Motor neuron (in vitro differentiated cells): ENCODE measurements at places on chromosomes 16 and 17.

DNA sequence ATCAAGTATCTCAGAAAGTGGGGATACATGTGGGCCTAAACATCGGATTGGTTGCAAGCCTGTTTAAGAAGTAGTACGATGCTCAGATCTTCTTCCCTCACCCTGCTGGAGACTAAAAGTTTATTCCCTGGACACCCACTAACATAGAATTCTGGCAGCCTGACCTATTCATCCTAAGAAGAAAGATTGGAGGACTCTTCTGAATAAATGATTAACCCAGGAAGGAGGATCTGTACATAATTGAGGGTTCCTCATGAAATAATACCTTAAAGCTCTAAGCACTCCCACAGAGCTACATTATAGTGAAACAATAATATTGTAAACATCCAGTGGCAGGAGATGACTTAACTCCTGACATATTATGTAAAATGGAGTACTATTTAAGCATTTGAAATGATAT, 111.7 kb downstream of the NLK start:
- ATAC-seq, result no peak

DNA sequence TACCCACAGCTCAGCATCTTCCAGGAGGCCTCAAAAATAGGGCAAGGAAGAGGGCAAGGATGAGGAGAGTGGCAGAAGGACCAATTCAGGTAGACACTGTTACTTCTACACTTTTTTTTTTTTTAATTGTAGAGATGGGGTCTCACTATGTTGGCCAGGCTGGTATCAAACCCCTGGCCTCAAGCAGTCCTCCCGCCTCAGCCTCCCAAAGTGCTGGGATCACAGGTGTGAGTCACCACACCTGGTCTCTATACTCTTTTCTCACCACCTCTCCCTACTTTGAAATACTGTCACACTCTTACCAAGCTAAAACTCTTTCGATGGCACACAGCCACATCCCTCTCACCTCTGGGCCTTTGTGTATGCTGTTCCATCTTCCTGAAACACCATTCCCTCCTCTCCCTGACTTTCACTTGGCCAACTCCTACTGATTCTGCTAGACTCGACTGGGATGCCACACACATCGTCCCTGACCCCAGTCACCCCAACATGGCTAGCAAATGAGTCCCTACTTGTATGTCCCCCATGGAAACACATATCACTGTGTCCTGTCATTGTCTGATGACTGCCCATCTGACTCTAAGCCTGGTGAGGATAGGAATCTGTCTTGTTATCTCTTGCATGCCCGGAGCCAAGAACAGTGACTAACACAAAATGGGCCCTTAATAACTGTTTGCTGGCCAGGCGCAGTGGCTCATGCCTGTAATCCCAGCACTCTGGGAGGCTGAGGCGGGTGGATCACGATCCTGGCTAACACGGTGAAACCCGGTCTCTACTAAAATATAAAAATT, 7.2 kb upstream of the SLC43A2 start:
- no peak for ATAC-seq

- peak; percentile 66 for ATAC-seq
These were observed 23.0 kb downstream of the RARA start for GRCh38 chr17:40331743-40332641.

DNA sequence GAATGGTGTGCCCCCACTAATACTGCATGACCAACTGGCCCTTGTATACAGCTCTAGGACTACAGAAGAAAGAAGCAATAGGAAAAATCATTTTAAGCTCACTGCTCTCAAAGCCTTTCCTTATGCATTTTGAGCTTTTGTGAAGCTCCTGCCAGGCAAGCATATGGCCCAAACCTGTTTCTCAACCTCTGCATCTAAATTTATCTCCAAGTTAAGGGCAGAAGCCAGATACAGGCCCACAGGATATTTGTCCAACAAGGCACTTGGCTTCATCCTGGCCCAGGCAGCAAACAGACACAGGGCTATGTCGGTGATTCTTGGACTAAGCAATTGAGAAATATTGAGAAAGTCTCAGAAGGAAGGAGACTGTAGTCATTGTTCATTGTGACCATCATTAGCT, 43.9 kb downstream of the CCT6B start:
- ATAC-seq, result no peak

DNA sequence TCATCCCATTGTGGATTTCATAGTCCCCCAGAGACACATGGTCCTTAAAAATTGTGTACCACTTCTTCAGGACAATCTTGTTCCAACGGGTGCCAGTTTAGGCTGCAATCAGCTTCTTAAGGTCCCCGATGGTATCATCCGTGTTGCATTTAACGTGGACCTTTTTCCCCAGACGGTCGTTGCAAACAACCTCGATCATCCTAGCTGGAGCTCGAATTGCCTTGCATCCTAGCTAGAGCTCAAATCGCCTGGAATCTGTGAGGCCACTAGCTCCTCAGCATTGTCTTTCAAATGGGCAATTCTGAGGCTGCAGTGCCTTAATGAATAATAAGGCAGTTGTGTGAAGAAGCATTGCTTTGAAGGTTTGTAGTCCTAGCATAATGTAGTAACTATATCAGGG, 37.7 kb upstream of the RHBDL3 start:
- ATAC-seq, result no peak

DNA sequence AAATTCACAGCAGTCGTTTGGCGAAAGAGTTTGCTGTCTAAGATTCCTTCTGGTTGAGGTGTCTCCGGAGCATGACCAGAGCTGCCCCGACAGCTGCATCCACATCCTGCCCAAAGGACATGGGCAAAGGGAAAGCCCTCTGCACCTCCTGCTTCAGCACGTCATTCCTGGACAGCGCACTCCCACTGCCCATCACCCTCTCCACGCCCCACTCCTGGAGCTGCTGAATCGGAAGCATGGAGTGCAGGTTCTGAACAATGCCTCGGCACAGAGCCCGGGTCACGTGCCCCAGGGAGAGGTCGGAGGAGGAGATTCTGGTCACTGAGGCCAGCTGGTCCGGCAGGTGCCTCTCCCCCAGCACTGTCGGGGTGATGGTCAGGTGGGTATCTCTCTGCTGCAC, 1.3 kb upstream of the TRPV1 start:
- ATAC-seq, result no peak

DNA sequence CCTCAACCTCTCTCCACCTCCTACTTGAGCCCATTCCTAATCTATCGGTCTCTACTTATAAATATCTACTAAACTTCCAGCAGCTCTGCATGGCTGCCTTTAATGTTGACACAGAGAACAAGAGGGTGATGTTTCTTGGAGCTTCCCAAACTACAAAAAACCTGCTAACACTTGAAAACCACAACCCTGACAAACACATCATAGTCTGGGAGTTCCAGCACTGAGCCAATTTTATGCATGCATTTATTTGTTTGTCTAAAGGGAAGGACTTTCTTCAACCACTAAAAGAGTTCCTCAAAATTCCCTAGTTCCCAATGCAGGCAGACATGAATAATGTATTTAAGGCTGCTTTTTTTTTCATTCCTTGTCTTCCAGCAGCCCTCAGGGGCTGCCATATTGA, 331.8 kb upstream of the XYLT1 start:
- ATAC-seq, result no peak

DNA sequence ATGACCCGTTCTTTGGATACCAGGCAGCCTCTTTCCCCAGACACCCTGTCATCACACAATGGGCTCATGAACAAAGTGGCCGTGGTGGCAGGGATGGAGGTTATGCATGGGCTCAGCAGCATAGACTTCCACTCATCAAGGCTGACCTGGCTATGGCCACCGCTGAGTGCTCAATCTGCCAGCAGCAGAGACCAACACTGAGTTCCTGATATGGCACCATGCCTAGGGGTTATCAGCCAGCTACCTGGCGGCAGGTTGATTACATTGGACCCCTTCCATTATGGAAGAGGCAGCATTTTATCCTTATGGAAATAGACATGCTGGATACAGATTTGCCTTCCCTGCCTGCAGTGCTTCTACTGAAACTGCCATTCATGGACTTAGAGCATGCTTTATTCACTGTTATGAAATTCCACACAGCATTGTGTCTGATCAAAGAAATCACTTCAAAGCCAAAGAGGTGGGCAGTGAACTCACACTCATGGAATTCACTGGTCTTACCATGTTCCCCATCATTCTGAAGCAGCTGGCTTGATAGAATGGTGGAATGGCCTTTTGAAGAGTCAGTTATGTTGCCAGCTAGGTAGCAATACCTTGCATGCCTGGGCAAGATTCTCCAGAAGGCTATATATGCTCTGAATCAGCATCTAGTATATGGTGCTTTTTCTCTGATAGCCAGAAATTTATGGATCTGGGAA, 160.6 kb downstream of the PRKCB start:
- ATAC-seq, result no peak

- ATAC-seq, result no peak
These were observed 11.5 kb downstream of the DYNLRB2 start for GRCh38 chr16:80552277-80552676.

GRCh38 chr17:80296221-80296620, 35.6 kb downstream of the RNF213 start:
- no peak for ATAC-seq

GRCh38 chr17:55067697-55068439, 99.3 kb downstream of the STXBP4 start:
- ATAC-seq, result no peak

- no peak for ATAC-seq
These were observed 17.8 kb downstream of the PLLP start for GRCh38 chr16:57266531-57267260.

DNA sequence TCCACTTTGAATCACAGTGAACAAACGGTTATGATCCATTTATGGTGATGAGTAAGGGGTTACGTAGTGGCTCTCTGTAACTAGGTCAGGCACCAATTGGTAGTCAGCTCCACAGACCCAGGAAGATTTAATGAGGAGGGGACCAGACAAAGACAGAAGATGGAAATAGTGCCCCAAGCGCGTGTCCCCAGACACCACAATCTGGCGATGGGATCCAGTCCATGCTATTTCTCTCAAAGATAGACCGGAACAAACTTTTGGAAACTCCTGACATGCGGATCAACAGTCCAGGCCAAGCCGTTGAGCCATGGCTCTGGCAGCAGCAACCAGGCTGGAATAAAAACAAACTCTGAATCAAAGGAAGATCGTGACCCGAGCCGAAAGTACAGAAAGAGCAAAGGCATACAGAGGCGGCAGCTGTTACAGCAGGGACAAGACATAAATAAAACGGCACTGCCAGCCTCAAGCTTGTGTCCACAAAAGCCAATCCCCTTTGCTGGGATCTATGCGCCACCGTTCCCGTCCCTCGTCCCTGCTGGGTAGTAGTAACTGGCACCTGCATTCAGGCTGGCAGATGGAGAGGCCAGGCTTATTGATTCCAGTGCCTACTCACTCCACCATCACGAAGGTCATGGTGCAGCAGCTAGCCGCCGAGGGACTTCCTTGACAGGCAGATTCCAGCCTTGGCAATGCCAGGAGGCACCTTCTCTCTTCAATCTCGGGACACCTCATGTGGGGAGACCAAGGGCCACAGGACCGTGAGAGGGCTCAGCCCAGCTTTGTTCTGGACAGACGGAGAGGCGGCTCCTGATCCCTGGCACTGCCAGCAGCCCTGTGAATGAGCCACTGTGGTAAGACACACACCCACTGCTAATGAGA, 50.2 kb downstream of the CDH11 start:
- ATAC-seq, result no peak

DNA sequence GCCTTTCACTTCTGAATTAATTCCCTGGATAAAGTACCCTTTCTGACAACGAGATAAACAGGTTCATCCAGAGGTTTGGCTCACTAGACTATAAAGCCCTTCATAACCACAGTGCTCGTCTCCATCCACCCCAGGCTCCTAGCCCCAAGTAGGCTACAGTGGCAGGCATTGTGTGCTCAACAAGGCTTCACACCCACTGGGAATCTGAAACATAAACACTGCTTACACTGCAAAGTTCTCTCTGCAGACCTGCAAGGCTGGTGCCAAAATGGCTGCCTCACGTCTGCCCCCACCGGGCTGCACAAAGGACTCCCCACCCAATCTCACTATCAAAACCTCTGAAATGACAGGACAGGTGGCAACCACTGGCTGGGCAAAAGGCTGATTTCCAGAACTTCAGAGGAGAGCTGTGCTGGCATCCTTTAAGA, 5.1 kb upstream of the HLF start:
- ATAC-seq, result no peak

- ATAC-seq, result no peak
These were observed 56.8 kb downstream of the HLF start for GRCh38 chr17:55321427-55322060.

DNA sequence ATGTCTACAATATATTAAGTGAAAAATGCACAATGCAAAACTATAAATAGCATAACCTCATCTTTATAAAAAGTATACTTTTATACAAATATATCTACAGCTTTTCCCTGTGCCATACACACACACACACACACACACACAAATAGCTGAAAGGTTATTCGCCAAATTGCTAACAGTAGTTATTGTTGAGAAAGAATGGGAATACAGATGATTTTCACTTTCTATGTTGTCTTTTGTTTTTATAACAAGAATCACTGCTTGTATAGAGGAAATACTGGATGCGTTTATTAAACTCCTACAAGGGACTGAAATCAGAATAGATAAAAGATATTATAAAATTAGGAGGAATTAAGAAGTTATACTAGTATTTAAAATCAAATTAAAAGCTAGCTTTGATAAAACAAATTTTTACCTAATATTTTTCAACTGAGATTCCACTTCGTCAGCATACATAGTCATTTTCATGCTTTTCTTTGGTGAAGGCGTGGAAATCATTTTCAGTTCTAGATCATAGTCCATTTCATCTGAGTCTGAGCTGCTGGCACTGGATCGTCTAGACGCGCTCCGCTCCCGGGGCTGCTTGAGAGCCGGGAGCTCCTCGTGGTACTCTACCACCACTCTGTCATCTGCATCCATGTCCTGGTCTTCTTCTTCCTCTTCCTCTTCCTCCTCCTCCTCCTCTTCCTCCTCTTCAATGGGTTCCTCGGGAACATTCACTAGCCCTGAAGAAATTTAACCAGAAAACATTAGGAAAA, 17.0 kb upstream of the ITGAE start:
- ATAC-seq, result no peak

GRCh38 chr17:49316889-49317675, 45.0 kb downstream of the ZNF652 start:
- ATAC-seq, result no peak

DNA sequence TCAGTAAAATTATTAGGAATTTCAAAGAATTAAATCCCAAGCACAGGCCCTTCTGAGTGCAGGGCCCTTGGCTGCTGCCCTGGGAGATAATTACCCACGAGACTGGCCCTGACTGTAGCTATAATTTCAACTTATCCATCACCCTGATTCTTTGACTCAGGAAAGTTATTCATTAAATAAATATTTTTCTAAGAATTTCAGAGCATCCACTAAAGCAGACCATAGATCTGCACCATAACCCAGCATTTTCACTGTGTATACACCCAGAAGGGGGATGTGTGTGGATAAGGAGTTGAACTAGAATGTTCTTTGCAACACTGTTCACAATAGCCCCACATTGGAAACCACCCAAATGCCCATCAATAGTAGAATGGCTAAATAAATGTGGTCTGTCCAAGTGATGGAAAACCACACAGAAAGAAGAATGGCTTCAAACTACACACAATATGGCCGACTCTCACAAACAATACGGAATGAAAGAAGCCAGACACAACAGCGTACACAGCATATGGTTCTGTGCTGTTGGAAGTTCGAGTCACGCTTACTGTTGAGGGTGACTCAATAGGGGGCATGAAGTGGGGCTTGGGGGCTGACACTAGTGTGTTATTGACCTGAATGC, 33.9 kb upstream of the MEAK7 start:
- ATAC-seq, result no peak

GRCh38 chr17:30173649-30174048, 57.0 kb downstream of the NSRP1 start:
- ATAC-seq, result no peak

GRCh38 chr16:55100100-55100499, 169.4 kb downstream of the IRX5 start:
- ATAC-seq, result no peak
